ENCODE measurements at places on chromosomes 1 and 21.

DNA sequence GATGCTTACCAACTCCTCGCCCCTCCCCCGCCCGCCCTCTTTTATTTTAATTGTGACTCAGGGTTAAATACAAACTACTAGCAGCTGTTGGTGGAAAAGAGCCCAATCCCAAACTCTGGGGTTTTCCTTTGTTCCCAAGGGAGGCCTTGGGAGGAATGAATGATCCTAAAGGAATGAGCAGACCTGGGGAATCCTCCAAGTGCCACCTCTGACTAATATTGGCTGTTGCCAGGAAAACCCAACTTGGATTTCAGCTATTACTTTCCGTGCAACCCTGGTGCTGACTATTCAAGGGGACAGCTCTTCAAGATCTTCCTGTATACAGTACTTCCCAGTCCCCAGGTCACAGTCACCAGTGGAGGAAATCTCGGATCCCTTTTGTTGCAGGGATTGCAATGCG is 1.3 kb upstream of the S100A10 start:
- DNase-seq, result no peak

DNA sequence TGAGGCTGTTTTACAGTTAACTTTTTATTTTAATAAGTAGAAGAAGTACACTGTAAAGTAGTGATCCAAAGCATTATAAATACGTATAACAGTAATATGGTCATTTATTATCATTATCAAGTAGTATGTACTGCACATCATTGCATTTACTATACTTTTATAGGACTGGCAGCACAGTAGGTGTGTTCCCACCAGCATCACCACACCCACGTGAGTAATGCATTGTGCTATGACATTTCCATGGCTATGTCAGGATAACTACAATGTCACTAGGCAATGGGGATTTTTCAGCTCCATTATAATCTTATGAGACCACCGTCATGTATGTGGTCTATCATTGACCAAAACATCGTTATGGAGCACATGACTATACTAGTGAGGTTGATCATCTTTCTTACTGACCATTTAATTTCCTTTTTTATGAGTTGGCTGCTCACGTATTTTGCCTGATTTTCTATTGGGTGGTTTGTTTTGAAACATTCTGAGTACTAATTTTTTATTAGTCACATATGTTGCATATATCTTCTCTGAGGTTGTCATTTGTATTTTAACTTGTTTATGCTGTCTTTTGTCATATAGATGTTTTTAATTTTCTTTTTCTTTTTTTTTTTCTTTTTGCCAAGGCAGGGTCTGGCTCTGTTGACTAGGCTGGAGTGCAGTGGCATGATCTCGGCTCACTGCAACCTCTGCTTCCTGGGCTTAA is 25.3 kb upstream of the SHCBP1L start:
- DNase-seq, result no peak

GRCh38 chr1:180228648-180229482 is 1.2 kb upstream of the LHX4 start:
- DNase-seq, result no peak

DNA sequence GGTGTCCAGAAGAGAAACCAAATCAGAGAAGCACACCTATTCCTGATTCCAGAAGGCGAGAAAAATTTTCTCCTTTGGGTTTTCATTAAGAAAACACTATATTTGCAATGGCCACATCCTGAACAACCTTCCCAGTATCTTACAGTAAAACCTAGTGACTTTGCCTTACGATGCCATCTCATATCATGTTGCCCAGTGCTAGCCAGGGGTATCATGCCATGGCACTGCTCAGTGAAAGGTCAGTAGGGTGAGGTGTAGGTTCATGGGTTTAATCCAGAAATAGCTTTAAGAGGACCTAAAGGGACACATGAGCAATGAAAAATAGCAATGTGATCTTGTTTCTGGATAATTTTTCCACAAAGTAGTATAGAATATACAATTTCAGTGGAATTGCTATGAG is 7.2 kb downstream of the TLCD4 start:
- DNase-seq, result no peak

DNA sequence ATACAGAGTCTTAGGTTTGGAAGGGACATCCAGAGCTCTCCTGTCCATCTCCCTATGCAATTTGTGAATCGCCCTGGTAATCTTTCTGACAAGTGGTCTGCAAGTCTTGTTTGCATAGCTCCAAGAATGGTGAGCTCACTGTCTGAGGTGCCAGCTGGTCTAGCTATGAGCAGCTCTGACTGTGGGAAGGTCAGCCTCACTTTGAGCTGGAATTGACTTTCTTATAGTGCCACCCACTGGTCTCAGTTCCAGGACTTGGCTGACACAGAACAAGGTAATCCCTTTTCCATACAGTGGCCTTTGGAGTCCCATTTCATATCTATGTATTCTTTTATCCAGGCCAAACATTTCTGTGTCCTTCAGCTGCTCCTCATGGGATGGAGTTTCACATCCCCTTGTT is 95.6 kb upstream of the C8B start:
- no peak for DNase-seq

DNA sequence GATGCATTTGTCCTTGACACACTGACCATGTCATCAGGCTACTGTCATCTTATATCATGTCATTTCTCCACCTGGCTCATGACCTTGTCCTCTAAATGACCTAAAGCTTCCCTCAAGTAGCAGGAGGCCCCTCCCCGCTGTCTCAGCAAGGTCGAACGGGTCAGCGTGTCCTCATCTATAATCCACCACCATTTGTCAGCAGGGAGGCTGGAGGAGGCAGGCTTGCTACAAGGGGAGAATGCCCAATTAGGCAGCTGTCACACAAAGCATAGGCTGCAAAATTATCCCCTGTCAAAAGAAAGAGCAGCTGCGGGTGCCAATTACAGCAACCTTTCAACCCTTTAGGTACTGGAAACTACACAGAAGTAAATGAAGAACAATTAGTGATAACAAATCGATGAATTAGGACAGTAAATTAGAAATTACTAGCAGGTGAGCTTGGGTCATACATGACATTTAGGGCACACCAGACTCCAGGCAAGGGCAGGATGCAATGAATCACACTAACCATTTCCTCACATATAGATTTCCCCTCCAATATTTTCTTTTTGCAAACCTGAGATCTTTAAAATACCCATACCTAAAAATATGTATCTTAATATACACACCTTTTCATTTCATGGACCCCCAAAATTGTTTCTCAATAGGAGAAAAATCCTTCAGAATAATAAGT is 61.2 kb downstream of the NRIP1 start:
- DNase-seq, result no peak

- DNase-seq, result no peak
Measured at GRCh38 chr1:239922778-239923522, 168.7 kb upstream of the FMN2 start.

DNA sequence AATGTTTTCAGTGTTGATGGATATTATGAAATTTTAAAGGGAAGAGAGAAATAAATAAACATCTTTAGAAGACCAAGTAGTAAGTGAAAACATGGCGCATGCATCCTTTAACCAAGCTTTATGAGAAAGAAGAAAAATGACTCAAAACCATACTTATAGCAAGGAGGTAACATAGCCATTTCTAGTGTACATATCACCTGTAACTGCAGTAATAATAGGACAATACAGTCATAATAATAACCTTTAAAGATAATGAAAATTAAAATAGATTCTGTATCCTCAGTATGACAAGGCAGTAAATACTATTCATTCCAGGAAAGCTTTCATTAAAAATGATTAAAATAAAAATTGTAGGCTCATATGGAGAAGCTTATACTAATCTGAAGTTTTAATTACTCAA is 141.2 kb downstream of the COL24A1 start:
- DNase-seq, result no peak

DNA sequence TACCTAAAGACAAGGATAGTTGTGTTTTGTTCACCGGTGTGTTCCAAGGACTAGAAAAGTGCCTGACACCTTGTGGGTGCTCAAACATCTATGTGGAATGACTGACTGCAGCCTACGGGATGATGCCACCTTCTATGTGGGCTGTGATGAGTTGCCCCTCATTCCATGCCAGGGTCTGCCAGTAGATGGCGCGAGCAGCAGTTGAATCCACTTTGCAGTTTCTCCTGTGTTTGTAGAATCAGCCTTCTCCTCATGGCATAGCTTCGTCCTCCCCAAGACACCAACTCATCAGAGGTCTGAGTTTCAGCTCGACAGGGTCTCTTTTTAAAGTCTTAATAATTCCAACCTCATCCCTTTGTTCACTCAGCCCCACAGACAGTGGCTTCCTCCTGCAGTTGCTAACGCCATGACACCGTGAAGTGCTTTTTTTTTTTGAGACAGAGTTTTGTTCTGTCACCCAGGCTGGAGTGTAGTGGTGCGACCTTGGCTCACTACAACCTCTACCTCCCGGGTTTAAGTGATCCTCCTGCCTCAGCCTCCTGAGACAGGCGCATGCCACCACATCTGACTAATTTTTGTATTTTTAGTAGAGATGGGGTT is 133.7 kb downstream of the CAPN8 start:
- no peak for DNase-seq
